ENCODE measurements at places on chromosomes 12 and 14.

DNA sequence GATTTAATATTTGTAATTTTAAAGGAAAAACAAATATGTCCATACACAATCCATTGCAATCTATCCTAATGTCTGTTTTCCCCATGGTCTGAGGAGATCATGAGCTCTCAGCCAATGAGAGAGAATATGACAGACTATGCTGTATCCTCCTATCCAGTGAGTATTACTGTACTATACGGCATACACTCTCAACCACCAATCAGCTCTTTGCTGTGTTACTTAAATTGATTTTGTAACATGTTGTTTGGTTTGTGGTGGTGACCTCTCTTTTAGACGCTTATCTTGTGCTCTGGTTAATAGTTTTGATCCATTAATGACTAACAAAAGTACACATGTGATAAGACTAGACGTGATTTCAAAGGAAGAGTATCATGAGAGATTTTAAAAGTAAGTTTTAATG lies 231.5 kb upstream of the FOXN3 start:
- no peak for DNase-seq

DNA sequence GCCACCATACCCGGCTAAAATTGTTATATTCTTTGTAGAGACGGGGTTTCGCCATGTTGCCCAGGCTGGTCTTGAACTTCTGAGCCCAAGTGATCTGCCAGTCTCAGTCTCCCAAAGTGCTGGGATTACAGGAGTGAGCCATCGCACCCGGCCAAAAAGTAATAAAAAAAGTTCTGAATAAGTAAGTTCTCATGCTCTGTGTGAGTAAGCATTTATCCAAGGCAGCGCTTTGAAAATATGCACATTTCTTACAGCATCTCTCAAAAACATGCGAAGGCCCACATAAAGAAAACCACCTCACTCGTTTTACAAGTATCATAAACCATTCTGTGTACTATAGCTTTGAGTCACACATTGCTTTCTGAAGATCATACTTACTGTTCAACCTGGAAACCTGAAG lies 8.6 kb downstream of the GIT2 start:
- peak; percentile 90 for DNase-seq

DNA sequence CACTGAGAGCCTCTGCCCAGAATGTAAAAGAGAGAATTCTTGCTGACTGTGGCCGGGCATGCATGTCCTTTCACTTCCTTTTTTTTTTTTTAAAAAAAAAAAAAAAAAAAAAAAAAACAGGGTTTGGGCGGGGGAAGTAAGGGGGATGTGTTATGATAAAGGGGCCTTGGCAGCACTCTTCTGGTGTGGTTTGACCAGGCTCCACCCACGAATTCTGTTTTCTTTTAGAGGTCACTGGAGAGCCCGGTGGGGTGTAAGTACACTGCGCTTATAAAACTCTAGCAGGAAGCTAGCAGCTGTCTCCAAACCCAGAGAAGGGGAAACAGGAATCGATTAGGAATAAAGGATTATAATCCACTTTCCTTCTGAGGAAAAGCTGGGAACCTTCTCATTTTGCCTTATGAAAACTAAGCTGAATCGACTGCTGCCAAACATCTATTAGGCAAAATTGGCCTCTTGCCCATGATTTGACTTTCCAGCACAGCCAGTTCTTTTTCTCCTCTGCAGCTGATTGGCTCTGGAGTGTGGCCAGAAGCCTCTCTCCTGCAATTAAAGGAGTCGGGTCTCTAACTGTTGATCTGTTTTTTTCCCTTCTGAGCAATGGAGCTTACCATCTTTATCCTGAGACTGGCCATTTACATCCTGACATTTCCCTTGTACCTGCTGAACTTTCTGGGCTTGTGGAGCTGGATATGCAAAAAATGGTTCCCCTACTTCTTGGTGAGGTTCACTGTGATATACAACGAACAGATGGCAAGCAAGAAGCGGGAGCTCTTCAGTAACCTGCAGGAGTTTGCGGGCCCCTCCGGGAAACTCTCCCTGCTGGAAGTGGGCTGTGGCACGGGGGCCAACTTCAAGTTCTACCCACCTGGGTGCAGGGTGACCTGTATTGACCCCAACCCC lies 27.7 kb upstream of the HIGD1C start:
- peak; percentile 54 for DNase-seq

DNA sequence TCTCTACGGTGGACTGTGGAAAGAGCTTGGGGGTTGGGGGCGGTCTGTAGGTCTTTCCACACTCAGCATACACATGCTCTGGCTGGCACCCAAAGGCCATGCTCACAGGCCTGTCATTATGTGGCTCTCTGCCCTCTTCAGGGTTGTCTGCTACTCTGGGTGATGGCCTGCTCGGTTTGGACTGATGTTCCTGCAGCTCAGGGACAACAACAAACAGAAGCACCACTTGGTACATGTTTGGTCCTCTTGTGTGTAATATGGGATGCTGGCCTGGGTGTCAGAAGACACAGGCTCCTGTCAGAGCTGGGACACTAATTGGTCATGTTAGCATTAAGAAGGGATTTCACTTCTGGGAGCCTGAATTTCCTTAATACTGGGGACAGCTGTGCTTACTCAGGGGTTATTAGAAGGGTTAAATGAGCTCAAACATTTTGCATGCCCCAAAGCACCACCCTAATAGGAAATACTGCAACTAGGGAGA lies 32.7 kb upstream of the SELPLG start:
- no peak for DNase-seq

DNA sequence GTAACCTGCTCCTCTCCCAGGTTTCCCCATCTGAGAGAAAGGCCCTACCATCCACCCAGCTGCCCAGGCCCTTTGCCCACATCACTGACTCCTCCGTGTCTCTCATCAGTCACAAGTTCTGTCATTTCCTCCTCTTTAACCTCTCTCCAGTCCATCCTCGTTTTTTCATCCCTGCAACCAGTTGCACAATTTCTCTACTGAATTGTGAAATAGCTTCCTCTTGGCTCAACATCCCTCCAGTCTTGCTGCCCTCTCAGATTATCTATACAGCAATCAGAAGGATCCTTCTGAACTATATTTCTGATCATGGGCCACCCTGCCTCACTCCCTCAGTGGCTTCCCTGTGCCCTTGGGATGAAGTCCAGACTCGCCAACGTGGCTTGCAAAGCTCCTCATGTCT lies 6.8 kb downstream of the FAM161B start:
- peak; percentile 60 for DNase-seq

GRCh38 chr12:53602176-53602864 lies 23.9 kb downstream of the ATF7 start:
- DNase-seq, result no peak

GRCh38 chr12:15165012-15165659 lies 56.1 kb downstream of the RERG start:
- no peak for DNase-seq

- no peak for DNase-seq
Measured at GRCh38 chr12:121799842-121800693, 3.7 kb upstream of the SETD1B start.

DNA sequence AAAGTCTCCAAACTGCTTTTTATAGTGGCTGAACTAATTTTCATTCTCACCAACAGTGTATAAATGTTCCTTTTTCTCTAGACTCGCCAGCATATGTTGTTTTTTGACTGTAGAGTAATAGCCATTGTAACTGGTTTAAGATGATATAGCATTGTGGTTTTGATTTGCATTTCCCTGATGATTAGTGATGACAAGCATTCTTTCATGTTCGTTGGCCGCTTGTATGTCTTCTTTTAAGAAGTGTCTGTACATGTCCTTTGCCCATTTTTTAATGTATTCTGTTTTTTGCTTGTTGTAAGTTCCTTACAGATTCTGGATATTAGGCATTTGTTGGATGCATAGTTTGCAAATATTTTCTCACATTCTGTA lies 404.9 kb downstream of the FLRT2 start:
- no peak for DNase-seq

GRCh38 chr12:31006416-31007152 lies 67.1 kb upstream of the DDX11 start:
- no peak for DNase-seq

- DNase-seq, result no peak
Measured at GRCh38 chr14:64671591-64671990, 32.6 kb upstream of the PLEKHG3 start.

GRCh38 chr14:64234877-64235651 lies 59.1 kb downstream of the ESR2 start:
- no peak for DNase-seq

GRCh38 chr12:124388679-124389137 lies 93.8 kb downstream of the RFLNA start:
- DNase-seq, result no peak

DNA sequence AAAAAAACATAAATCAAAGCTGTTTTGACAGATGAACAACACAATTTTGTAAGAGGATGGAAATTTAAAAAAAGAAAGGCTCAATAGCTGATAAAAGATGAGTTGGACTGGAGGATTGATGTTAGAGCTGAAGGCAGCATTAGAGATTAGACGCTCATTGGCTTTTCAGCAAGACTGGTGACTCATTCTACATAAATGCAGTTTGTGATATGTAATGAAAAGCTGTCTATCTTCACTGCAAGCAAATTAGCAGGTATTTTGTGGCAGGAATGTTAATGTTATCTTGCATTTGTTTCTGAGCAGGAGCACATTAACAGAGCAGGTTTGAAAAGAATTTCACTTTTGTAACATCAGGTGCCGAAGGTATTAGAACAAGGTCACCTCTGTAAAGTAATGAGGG lies 442.7 kb upstream of the NOVA1 start:
- no peak for DNase-seq

- DNase-seq, result no peak
Measured at GRCh38 chr12:45601390-45601789, 128.1 kb upstream of the ARID2 start.

DNA sequence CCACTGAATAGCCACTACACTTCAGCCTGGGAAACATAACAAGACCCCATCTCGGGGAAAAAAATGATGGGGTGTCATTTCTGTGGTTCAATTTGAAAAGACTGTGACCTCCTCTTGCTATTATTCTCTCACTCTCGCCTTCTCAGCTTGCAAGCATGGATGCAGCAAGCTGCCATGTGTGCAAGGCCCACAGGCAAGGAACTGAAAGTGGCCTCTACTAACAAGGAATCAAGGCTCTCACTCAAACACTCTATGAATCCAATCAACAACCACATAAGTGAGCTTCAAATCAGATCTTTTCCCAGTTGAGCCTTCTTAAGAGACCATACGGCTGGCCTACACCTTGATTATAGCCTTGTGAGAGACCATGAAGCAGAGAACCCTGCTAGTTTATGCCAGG lies 17.9 kb upstream of the DHRS7 start:
- DNase-seq, result no peak

DNA sequence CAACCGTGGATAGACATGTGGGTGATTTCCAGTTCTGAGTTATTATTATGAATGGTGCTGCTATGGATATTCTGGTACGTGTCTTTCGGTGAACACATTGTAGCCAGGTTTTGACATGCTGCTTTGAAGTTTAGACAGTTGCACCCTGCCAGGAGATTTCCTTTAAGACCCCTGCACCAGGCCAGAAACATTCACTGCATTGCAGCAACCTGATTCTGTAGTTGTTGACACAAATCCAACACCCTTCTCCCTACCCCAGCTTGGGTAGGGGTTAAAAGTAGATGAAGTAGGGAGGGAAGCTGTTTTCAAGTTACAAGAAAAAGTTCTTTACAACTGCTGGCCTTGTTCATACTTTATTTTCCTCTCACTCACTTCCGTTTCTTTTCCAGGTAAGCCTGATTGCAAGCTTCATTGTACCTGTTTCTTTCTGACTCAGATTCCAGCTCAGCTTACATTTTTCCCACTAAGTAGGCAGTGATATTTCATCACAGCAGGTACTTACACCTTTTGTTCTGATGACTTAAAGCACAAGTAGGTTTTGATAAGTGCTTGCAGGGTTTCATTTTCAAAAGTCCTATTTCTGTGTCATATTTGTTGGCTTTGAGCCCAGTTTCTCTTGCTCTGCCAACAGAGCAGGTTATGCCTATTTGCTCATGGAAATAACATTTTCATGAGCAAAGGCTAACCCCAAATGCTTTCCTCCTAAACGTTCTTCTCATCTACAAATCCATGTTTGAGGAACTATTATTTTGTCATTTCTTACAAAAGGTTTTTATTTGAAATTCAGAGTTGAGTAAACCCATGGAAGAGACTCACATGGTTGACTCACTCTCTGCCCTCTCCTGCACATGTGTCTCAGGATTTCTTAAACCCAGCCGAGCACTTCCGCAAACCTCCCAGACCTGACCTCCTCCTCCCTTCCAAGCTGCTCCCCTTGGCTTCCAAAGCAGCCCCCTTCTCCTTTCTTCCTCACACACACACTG lies 12.1 kb upstream of the LTA4H start:
- DNase-seq, result peak; percentile 33

GRCh38 chr12:113149361-113150150 lies at the start of gene CFAP73:
Gene CFAP73 (plus strand): TSS chr12:113149724. CDS start chr12:113149858, 134 bp downstream.
- peak; percentile 49 for DNase-seq

GRCh38 chr12:92702754-92703679 lies at the start of gene PLEKHG7:
Gene PLEKHG7 (plus strand): TSS chr12:92702989. CDS start chr12:92706632, 3,643 bp downstream.
- no peak for DNase-seq

GRCh38 chr12:132872975-132873421 lies 14.4 kb downstream of the CHFR start:
- no peak for DNase-seq

DNA sequence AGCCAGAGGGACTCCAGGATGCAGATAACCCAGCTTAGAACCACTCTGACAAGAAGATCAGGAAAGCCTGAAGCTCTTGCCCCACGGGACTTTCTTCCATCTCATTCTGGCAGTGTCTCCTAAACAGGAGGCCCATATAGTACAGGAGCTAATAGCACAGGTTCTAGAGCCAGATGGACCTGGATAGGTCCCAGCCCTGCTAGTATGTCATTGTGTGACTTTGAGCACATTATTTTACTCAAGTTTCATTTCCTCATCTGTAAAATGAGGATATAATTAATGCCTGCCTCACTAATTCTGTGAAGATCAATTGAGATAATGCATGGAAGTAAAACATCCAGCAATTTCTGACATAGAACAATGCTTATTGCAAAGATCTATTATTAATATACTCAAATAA lies 66.5 kb upstream of the GZMB start:
- DNase-seq, result no peak

DNA sequence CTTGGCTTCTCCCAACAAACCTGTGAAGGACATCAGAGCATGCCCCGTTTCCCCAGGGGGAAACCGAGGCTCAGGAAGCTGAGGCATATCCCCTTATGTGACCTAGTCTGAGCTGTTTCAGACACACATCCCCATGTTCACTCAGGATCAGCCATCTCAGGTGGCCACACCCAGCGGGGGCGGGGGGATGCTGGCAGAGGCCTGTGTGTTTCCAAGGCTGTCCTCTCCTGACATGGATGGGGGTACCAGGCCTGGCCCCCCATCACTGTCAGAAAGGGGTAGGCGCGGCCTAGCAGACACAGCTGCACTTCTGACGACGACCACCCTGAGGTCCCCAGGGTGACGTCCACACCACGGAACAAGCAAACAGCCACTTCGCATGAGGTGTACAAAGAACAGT lies 22.1 kb downstream of the CCDC85C start:
- DNase-seq, result no peak

DNA sequence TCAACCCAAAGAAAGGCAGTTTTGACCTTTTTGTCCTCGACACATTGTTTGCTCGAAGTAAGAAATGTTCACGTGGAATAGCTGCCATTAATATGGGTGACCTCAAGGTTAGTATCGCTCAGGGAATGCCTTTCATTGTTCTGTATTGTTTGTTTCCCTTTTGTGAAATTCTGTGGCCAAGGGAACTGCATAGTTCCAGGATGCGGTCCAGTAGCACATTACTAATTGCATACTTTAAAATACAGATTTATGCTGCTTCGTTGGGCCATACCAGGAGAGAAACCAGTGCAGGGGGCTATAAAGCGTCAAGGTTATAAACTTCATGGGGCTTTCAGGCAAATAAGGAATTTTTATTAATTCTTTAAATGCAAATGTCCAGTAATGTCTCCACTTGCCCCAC lies 73.3 kb upstream of the USP44 start:
- DNase-seq, result peak; percentile 50
